ENCODE measurements at places on chromosomes 11 and 22.

DNA sequence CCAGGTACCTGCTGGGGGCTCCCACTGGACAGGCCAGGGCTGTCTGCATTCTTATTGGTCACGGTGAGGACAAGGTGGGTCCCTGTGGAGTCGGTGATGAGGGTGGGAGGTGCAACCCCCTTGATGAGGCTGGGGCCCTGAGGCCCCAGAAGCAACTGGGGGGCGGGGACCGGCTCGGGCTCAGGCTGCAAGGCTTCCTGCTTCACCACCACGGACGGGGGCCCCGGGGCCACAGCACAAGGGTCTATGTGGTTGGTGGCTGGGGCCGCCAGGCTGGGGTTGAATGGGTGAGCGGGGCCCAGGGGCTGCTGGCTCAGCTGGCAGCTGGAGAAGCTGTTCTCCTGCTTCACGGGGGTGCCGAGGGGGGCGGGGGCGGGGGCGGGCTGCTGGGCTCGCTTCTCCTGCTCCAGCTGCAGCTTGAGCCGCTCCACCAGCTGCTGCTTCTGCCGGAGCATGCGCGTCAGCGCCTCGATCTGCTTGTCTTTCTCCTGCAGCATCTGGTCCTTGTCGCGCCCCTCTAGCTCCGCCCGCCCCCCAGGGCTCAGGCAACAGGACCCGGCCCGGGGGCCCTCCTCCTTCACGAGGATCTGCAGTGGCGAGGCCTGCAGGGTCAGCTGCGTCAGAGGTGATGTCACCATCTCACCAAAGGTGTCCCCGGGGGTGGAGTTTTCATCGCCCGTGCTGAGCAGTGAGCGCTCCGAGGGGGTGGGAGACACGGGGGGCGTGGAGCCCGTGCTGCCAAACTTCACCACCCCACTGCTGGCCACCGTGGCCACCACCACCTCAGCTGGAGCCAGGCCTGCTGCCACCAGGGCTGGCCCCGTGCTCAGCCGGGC lies 48.2 kb downstream of the SGSM3 start:
- DNase-seq = no peak

DNA sequence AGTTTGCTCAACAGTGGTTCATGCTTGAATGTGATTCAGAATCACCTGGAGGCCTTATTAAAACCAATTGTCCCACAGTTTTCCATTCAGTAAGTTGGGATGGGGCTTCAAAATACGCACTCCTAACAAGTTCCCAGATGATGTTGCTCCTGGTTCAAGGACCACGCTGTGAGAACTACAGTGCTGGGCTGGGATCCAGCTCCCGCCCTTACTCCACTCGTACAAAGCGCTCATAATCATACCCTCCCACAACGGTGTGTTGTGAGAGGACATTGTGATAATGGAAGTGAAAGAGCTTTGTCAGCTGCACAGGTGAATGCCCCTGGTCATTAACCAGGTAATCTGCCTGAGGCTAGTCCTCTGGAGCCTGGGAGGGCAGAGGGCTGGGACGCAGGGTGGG lies 1.3 kb upstream of the CD82 start:
- no peak for DNase-seq

DNA sequence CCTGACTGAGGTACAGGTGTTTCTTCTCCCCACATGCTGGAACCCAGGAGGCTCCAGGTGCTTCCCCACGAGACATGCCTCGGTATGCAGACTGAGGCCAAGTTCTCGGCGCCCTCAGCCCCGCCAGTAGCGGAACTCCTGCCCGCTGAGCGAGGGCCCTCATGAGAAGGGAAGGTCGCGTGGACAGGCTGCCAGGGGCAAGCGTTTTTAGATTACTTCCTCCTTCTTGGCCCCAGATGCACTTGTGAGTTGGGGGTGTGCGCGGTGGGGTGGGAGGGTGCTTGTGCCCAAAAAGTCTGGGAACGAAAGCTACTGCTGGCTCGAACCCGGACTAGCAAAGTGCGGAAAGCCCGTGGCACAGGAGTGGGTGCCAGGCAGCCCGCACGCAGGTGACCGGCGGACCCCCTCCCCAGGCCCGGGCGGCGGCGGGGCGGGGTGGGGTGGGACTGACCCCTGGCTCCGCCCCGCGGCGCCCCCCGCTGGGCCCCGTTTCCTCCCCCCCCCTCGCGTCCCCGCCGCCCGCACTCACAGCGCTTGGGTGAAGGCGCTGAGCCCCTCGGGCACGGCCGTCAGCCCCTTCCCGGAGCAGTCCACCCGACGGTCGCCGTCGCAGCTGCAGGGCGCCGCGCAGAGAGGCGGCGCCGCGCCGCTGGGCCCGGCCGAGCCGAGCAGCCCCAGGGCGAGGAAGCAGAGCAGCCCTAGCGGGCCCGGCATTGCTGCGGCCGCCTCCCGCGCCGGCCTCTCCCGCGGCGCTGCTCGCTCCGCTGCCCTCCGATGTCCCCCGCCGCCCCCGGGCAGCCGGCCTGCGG lies 797 bp downstream of the LGR4 start:
- no peak for DNase-seq

DNA sequence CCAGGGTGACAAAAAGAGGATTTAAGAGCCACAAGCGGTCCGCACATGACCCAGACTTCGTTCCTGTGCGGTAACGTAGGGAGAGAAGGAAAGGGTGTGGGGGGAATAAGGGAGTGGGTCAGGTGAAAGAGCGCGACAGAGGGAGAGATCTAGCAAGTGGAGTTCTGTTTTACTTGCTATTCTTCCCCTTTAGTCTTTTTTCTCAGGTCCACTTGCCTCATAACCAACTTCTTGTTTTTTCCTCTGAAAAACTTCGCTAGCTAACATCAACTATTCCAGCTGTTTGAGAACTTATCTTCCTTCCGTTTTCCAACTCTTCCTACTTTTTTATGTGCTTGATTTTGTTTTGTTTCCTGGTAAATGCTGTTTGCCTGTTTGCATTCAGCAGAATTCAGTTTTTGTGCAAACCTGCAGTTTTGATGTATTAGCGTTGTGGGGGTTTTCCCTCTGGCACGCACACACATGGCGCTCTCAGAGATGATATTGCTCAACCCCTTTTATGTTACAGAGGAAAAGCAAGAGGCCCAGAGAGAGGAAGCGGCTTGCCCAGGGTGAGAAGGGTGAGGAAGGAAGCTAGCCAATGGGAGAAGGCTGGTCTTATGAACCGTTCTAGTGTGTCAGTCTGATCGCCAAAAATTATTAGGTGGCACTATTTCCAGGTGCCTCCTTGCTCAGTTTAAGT lies 592 bp upstream of the CTSC start:
- no peak for DNase-seq

DNA sequence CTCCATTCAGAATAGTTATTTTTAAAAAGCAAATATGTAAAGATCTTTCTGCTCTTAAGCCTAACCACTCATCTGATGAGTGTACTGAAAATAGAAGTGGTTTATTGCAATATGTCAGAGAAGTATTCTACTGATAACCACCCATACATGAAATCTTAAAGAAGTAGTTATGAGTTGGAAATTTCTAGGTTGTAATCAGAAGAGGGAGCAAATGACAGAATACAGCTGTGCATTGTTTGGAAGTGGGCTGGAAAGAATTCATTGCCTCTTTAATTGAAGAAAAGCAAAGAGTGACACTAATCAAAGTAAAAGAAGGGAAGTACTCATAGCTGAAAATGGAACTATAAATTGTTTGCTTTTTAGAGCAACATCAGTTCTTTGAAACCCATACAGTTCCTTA lies 39.4 kb downstream of the FDX1 start:
- DNase-seq = no peak

DNA sequence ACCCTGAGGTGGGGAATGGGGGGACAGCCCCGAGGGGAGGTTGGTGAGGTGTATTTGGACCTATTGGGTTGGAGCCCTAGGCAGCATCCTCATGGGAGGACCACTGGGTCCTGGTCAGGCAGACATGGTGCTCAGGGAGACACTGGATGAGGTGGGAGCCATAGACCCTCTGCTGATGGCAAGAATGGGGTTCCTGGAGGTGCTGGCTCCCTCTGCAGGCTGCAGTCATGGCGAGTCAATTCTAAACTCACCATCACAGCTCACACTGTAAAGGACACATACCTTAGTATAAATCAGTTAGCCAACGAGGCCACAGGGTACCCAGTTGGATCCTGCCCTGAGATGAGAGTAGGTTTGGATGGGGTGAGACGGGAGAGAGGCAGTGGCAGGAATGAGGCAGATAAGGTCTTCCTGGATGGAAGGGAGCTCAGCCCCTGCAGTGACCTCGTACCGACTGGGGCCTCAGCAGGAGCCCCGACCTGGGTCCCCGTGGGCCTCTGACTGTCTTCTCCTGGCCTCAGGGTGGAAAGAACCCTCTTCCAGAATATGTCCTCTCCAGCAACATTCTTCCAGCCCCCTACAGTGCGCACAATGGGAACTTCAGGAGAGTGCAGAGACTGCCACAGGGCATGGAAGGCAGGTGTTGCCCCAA lies 1.7 kb upstream of the GAB4 start:
- no peak for DNase-seq

GRCh38 chr11:78642979-78643675 lies 68.5 kb upstream of the NARS2 start:
- DNase-seq = no peak

- DNase-seq = no peak
These were observed 3.9 kb upstream of the RAB38 start for GRCh38 chr11:88179141-88179540.

- no peak for DNase-seq
These were observed 3.5 kb downstream of the OR5P2 start for GRCh38 chr11:7793233-7793632.

- no peak for DNase-seq
These were observed 1.6 kb downstream of the C11orf87 start for GRCh38 chr11:109423466-109424190.

Data from AG09309 (cell line).